ENCODE measurements at places on chromosomes 16 and 17.

GRCh38 chr17:11074451-11074850, 166.6 kb upstream of the SHISA6 start:
- no peak for DNase-seq

GRCh38 chr17:78338486-78339259, 21.2 kb downstream of the SOCS3 start:
- no peak for DNase-seq

GRCh38 chr16:49275870-49276269, 5.8 kb downstream of the CBLN1 start:
- no peak for DNase-seq

GRCh38 chr17:9987779-9988585, 82.9 kb upstream of the RCVRN start:
- peak; percentile 34 for DNase-seq

DNA sequence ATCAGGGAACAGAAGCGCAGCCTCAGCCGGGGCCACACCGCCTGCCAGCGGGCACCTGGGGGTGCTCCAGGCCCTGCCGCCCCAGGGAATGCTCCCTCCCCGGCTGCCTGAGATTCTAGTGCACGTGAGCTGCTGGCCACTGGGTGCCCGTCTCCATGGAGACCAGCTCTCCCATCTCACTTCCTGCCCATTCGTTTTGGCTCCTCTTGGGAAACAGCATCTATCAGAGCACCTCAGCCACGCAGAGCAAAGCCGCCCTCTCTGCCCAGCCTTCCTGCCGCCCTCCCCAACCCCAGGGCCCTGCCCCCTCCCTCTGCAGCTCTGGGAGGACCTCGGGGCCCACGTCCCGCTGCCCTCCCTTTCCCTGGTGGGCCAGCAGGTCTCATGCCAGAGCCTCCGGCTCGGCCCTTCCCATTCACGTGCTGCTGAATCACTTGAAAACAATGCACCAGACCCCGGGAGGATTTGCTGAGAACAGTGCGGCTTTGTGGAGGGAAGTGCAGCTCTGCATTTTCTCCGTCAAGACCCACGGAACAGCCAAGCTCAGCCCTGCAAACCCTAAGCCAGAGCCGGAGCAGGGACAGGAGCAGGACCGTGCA, 19.4 kb downstream of the CEP295NL start:
- DNase-seq, result peak; percentile 59

DNA sequence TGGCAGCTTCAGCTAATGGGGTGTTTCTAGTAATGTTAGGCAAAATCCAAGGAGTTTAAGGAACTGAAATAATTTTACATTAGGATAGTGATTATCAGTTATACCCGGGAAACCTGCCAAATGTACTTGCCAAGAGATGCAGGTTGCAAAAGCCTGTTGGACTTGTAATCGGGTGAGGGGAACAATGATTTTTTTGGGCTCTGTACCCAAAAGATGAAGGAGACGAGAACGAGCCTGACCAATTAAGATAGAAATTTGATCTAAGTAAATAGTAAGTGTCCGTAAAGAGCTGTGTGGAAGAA, 56.3 kb upstream of the ARL4D start:
- no peak for DNase-seq

DNA sequence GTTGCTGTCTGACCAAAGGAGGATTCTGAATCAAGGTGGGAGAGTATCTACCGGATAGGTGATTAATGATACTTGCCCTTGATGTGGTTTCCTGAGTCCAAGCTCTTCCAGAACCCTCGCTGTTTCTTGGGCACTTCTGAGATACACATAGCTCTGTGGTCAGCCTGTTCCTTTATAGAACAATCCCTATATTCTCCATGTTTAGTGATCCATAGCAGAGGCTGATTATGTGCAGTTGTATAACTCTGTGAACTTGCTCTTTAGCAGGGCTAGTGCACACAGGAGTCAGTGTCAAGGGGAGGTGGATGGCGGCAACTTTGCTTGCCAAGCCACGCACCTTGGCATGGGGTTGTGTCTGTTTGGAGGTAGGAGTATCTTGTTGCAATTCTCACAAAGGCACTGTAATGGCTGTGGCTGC, 36.1 kb downstream of the ARL4D start:
- no peak for DNase-seq

- no peak for DNase-seq
Measured at GRCh38 chr17:54860617-54861470, 39.8 kb upstream of the TOM1L1 start.

DNA sequence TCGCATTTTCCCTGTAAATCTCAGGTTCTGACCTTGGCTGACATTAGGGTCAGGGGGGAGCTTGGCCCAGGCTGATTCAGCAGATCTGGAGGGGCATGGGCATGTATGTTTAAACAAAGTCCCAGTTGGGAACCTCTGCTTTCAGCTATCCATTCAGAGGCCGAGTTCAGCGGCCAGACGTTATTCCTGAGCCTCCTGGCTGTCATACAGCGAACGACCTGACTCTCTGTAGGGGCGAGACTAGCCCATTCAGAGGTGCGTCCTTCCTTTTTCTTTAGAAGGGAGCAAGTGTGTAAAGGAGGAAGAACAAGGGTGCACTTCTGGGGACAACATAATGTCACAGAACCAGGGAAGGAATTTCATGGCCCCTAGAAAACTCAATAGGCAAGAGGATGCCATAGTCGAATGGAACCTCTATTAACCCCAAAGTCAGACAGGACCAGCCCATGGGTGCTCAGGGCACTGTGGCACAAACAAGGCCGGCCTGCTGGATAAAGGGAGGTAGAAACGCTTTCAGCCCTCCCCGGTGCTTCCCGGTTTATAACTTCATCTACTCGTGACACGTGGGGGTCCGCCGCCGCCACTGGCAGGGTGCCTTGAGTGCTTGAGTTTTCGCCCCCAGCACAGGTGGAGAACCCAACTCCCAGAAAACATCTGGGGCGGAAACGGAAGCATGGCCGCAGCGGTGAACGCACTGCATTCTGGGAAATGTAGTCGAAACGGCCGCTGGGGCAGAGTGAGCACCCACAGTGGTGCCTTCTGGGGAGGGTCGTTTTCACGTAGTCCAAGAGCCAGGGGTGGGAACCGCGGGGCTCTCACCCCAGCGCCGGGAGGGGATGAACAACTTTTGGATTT, 33.2 kb upstream of the PLCG2 start:
- DNase-seq, result peak; percentile 40

- no peak for DNase-seq
Measured at GRCh38 chr16:71249399-71249798, 18.9 kb upstream of the HYDIN start.

GRCh38 chr17:64106918-64107317, 23.0 kb downstream of the ERN1 start:
- no peak for DNase-seq

DNA sequence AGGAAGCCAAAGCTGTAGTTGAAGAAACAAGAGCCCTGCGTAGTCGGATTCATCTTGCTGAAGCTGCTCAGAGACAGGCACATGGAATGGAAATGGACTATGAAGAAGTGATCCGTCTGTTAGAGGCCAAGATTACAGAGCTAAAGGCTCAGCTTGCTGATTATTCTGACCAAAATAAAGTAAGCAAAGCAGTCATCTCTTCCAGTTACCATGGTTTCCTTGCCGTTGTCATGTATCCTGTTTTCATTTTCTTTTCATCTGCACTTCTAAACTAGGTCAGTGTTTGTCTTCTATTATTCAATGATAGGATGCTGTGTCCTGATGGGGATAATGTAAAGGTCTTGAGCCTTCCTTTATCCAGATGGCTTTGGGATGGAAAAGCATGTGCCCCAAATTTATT, 104.3 kb downstream of the STXBP4 start:
- DNase-seq, result no peak

GRCh38 chr17:7426203-7426863, 917 bp downstream of the SPEM2 start:
- no peak for DNase-seq

DNA sequence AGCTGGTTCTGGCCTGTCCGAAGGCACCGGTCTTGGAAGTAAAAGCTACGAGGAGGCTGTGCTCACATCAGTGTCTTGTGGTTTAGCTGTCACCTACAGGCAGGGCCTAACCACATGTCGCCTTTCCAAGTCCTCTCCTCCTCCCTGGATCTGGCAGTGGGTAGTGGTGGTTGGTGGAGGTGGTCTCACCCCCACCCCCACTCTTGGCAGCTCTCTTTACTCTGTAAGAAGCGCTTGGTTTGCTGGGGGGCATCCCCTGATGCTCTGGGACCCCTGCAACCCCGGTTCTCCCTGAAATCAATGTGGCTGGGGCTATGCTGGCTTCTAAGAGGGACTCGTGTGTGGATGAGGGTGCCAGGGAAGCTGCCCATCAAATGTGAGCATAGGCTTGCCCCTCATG, 68.3 kb downstream of the WIPI1 start:
- DNase-seq, result no peak

GRCh38 chr17:79681628-79682261, 49.0 kb upstream of the ENPP7 start:
- DNase-seq, result no peak

DNA sequence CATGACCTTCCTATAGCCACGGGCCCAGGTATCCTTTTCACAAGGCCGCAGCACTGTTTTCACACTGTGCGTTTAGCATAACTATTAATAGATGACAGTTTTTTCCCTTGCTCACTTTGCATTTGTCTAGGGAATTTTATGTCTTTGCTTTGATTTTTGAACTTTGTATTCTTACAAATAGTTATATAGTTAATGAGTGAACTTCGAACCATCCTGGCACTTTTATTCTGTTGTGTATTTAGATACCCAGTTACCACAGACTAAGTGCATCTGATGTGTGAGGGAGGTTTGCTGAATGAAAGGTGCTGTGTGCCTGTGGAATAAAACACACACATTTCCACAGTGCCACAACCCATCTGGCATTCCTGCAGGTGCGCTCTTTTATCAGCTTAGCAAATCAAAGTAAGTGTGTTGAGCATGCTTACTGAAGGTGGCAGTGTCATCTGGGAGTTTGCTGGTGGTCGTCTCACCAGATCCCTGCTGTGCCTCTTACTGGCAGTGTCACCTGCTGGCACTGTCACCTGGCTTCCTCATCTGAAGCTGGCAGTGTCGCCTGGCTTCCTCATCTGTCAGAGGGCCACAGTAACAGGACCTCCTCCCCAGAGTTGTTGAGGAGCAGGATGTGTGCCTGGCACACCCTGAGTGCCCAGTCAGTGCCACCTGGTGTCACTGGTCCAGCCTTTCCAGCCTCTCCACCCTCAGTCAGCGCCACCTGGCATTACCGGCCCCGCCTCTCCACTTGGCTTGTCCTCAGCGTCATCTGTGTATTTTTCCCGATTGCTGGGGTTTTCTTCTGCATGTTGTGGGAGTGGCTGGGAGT, 37.6 kb downstream of the USP10 start:
- DNase-seq, result no peak

GRCh38 chr17:45020354-45021138, 30.9 kb downstream of the DCAKD start:
- peak; percentile 76 for DNase-seq

- DNase-seq, result peak; percentile 72
Measured at GRCh38 chr17:75457047-75457654, 716 bp downstream of the TMEM94 start.

DNA sequence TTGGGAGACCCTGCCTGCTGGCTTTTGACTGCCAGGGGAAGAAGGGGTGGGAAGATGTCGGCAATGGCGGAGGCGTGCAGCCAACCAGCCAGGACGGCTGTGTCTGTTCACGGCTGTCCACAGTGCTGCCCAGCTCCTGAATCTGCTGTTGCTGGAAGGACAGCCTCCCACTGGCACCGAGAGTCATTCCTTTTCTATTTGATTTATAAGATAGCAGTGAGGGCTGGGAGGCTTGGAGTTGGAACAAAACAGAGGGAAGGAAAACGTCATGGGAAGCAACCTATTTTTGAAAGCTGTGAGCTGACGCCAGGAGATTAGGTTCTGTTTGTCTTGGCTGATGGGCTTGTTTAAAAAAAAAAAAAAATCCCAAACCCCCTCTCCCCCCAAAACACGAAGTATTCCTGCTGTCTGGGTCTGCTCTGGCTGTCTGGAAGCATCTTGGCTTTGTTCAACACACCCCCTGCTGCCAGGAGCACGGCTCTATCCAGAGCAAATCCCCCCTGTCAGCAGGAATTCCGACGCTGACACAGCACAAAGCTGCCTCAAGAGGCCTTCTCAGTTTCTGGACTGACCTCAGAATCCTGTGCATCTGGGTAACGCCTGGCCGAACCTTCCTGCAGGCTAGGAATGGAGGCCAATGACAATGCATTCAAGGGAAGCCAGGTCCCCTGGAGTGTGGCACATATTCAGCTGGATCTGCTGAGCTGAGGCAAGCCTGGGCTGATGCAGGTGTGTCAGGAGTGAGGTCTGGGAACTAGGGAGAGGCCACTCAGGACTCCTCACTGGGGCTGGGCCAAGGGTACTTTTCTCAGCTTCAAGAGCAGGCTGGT, 41.0 kb upstream of the SREBF1 start:
- peak; percentile 42 for DNase-seq

- no peak for DNase-seq
Measured at GRCh38 chr16:86567701-86568581, 1.3 kb downstream of the FOXC2 start.

DNA sequence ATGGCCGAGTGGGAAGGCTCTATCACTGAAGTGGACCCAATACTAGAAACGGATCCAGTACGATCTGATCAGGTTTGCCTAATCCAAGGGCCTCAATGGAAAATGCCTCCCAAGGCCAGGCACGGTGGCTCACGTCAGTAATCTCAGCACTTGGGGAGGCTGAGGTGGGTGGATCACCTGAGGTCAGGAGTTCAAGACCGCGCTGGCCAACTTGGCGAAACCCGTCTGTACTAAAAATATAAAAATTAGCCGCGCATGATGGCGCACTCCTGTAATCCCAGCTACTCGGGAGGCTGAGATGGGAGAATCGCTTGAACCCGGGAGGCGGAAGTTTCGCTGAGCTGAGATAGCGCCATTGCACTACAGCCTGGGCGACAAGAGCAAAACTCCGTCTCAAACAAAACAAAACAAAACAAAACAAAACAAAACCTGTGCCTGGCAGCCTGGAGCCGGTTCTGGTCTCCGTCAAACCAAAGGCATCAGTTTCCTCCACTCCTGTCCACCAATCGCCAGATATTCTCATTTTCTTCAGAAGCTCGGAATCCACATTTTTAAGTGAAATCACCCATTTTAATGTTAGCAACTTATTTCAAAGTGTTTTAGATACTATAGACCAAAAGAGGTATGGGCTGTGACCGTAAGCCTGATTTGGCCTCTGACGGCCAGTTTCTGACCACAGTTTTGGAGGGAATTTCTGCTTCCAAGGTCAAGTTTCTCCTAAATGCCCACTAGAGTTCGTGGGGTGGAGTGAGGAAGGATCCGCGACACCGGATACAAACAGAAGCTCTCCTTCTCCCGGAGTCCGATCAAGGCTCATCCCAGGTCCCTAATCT, 664 bp downstream of the NQO1 start:
- no peak for DNase-seq

DNA sequence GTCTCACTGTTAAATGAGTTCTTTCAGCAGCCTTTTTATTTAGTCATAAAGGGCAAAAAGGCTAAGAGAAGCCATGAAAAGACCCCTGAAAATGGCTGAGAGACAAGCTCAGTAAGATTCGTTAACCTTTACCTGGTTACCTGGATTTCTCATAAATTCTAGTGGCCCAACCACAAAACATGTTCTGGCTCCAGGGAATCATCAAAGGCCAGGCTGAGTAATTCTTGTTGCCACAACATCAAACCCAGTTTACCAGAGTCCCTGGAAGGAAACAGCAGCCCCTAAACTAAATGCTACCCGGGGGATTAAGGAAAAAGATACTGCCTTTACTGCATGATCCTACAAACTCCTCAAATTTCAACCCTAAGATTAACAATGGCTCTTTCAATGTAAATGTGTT, 15.8 kb downstream of the CYTH1 start:
- DNase-seq, result no peak
